ENCODE measurements at places on chromosomes 16 and 17.

GRCh38 chr17:63082952-63083351 is 116.9 kb downstream of the TANC2 start:
- DNase-seq: peak; percentile 51

DNA sequence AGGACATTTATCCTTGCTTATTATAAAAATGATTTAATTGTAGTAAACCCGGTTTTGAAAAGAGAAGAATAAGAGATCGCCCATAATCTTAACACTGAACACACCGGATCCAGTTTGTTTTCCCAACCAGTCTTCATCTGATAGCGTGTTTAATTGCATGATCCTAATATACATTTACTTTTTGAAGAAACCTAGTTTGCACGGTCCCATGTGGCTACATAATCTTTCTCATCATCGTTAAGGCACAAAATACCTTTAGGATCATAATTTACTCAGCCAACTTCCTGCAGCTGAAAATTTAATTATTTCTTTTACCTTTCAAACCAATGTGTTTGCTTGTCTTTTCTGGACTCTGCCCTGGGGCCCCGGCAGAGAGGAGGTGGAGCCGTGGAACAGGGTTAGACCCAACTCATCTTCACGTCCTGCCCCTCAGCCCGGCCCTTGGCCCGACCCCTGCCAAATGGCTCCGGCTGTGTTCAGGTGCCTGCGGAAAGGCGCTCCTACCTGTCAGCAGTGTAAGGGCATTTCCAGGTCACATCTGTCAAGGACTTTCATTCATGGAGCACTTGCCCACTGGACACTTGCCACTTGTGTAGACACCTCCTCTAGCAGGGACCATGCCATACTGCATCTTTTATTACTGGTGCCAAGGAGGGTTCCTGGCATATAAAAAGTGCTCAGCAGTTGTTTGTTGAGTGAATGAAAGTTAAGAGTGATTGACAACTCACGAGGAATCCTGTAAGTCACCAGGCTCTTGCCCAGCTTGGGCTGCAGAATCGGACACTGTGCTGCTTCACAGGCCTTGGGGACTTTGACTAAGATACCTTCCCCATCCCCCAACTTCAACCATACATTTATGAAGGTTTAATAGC is 28.6 kb downstream of the SMARCE1 start:
- no peak for DNase-seq

DNA sequence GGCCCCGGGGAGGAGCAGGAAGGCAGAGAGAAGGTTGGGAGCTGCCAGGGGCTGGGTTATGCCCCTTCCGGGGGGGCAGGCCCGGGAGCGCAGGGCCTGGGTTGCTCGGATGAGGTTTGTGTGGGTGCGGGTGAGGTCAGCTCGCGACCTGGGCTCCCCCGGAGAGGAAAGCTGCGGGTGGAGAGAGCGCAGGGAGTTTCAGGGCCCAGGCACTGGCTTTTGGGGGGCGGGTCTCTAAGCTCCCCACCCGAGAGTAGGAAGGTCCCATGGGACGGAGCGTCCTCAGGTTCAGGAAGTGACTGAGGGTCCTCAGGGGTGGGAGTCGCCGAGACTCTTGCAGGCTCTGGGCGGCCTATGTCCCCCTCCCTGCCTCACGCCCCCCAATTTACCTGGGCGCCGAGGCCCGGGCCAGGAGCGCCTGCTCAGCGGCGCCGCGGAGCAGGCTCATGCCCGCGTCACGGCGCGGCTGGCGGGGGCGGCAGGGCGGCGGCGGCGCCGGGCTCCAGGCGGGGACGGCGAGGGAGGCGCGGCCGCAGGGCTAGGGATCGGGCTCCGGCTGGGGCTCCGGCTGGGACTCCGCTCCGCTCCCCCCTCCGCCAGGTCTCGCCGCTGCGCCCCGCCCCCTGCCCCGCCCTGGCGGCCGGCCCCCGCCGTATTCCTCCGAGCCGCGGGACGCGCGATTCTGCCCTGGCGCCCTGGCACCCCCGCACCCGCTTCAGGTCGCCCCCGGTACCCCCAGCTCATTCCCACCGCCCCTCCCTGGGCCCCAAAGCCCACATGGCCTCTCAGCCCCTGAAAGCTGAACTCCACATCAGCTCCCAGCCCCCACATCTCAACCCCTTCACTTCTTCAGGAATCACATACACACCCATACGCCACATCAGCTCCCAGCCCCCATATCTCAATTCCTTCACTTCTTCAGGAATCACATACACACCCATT is at the start of gene DOK4:
Gene DOK4 (minus strand): TSS at position 578 of the 942 bp plus-strand sequence. CDS start 6,986 bp downstream, outside the sequence.
- peak; percentile 69 for DNase-seq

- peak; percentile 26 for DNase-seq
These were observed 3.6 kb upstream of the CYTH1 start for GRCh38 chr17:78785663-78786057.

GRCh38 chr17:37478187-37478586 is 11.5 kb upstream of the DUSP14 start:
- peak; percentile 65 for DNase-seq

DNA sequence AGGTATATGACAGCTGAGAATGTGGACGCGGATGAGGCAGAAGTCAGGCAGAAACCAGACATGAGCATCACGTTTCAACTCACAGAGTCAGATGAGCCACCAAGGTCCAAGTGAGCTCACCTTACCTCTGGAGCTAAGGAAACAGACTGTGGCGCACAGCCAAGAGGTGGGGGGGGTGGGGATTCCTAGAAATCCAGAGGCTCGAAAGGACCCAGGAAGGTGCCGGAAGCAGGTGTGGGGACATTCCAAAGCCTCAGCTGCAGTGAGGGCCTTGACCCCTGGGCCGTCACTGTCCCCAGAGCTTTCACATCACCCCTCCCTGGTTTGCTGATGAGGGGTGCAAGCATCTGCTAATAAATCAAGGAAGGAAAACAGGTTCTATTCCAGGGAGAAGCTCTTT is 29.3 kb upstream of the RCVRN start:
- DNase-seq: no peak

GRCh38 chr17:41579484-41580243 is 7.0 kb downstream of the KRT14 start:
- peak; percentile 61 for DNase-seq

- DNase-seq: peak; percentile 79
These were observed 77.8 kb downstream of the MYH10 start for GRCh38 chr17:8552577-8553320.

- DNase-seq: no peak
These were observed 35.4 kb upstream of the PABPN1L start for GRCh38 chr16:88901718-88902337.

GRCh38 chr16:51399908-51400670 is 249.0 kb upstream of the SALL1 start:
- no peak for DNase-seq

GRCh38 chr16:66385415-66385814 is 18.9 kb downstream of the CDH5 start:
- DNase-seq: no peak

- DNase-seq: no peak
These were observed 2.8 kb upstream of the NTN3 start for GRCh38 chr16:2468233-2468724.

GRCh38 chr17:71149607-71150006 is 971.2 kb upstream of the SOX9 start:
- DNase-seq: no peak

GRCh38 chr16:9033125-9033830 is 58.2 kb upstream of the HAPSTR1 start:
- peak; percentile 70 for DNase-seq

DNA sequence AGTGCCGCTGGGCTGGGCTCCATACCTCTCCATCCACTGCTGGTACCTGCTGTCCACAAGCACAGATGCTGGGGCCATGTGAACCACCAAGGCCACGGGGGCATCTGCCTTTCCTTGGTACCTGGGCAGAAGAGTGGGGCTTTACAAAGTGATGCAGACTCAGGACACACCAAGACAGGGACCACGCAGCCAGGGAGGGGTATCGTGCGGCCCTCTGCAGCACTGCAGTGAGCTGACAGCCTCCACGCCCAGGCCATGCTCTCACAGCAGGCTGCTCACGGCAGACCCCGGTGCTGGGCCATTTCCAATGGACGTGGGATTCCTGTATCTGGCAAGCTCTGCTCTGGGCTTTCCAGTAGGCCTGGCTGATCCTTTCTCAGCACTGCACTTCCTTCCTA is 14.4 kb downstream of the ELAC2 start:
- no peak for DNase-seq

GRCh38 chr16:84940670-84941551 is 70.4 kb downstream of the ZDHHC7 start:
- no peak for DNase-seq

GRCh38 chr17:60508384-60508980 is 17.6 kb downstream of the APPBP2 start:
- DNase-seq: no peak

- no peak for DNase-seq
These were observed 18.0 kb downstream of the WDR45B start for GRCh38 chr17:82630212-82630611.

DNA sequence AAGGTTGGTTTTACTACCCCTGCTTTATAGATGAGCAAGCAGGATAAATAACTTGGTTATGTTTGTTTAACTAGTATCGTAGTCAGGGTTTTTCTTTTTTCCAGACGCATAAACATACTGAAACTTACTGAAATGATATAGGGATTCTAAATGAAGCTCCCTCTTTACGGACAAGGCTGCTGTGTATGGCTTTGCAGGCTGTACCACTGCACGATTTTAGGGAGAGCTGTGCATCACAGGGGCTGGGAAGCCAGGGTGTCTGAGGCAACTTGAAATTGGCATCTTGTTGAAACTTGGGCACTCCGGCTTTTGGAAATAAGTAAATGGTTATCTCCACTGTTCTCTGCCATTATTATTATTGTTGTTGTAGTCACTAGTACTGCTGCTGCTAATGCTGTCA is 218.1 kb upstream of the CDH8 start:
- no peak for DNase-seq

GRCh38 chr17:10640475-10640874 is 16.6 kb downstream of the MYH3 start:
- no peak for DNase-seq

DNA sequence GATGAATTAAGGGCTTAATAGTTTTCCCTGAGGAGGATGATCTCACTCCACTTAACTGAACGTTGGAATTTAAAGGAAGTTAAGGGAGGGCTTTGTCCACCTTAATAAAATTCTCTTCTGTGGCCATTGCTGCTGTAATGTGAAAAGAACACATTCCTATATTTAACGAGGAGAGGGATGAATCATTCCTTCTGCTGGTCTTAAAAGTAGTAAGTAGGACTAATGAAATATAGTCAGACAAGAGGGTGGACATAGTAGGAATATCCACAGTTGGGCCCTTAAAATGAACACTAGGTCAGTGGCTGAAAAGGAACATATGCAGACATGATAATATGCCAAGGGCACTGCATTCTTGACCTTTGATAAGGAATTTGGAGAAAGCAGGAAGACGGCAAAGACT is 405.6 kb downstream of the PMP22 start:
- peak; percentile 36 for DNase-seq

- no peak for DNase-seq
These were observed 4.9 kb downstream of the ALOX15 start for GRCh38 chr17:4636474-4637100.

GRCh38 chr16:88352261-88353200 is 30.2 kb upstream of the ZNF469 start:
- DNase-seq: no peak

GRCh38 chr17:57872536-57872935 is 22.7 kb upstream of the MRPS23 start:
- no peak for DNase-seq

DNA sequence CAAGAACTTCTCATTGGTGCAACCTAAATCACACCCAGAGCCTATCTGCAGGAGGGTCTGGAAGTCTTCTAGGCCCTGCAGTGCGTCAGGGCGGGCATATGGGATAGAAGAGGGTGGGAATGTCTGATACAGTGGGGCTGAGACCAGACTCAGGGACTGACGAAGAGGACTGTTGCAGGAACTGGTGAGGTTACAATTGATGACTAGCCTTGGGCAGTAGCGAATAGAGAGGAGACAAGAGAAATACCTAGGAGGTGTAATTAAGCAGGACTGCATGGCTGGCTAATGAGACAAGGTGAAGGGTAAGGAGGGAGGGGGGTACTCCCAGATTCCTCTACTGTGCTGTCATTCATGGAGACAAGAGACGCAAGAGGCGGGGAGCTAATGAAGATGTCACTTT is 91.3 kb downstream of the WWP2 start:
- no peak for DNase-seq

- DNase-seq: peak; percentile 16
These were observed 73.3 kb downstream of the N4BP1 start for GRCh38 chr16:48536614-48537200.

DNA sequence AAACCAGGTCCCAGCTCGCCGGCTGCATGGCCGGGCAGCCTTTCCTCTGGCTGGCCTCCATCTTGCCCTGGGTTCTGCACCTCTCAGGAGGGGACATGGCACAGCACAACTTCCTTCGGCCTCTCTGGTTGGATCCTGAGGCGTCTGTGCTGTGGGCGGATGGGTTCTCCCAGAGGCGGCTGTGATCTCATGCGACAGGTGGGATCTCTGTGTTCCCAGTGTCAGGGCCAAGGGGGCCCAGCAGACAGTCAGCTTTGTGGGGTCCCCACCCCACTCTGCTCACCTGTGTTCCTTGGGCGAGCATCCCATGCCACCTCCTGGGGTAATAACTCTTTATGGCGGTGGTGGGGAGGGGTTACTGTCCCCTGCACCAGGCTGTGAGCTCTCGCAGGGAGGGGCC is 35.8 kb downstream of the FA2H start:
- no peak for DNase-seq

DNA sequence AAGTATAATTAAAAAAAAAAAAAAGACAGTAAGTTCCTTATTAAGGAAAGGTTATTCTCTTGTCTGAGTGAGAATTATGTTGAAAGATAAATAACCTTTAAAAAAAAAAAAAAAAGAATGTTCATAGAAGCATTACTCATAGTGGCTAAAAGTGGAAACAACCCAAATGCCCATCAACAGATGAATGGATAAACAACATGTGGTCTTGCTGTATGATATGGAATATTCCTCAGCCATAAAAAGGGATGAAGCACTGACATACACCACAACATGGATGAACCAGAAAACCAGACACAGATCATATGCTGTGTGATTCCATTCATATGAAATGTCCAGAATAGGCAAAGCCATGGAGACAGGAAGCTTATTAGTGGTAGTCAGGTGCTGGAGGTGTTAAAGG is 9.2 kb upstream of the CCNF start:
- DNase-seq: peak; percentile 57

DNA sequence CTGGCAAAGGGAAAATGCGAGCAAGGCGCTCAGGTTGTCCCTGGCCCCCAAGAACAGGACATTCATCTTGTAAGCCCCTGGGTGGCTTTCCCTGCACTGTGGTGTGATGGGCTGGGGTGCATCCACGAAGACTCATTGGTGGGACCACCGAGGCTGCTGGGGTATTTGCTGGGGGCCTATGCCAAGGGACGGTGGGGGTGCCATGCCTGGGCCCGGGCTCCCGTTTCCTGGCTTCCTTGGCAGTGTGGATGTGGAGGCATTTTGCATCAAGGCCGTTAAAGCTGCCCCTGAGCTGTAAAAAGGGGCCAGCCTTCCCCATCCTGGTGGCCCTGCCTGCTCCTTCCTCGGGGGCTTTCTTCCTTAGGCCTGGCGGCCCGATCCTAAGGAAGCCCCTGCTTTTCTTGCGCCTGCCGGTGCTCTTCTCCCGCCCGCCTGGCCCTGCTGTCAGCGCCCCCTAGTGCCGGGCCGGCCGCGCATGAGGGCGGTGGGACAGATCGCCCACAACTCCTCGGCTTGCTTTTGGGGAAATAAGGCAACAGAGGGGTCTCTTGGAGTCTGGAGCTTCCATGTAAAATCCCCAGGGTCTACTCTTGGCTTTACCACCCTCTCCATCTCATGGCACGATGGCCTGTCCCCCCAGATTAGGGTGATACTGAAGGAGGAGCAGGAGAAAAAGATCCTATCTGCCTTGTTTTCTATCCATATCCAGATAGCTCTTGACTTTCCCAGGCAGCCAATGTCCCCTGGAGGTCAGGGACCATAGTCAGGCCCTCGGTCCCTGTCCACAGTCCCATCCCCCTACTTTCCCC is 9.8 kb upstream of the TBX2 start:
- peak; percentile 40 for DNase-seq

Measured in iris pigment epithelial cell (primary cell).